Endothelial cell (in vitro differentiated cells): ENCODE measurements at places on chromosomes 6 and 20.

- no peak overlapping the region for H3K4me3 ChIP-seq
- DNase-seq, result no peak
- peaks cover 8% of the 10 kb centered on the region for H3K27me3 ChIP-seq
Measured at GRCh38 chr6:158358450-158359077, 46.3 kb downstream of the TULP4 start.

- DNase-seq, result no peak
- H3K27me3 ChIP-seq, result no peaks in the 10 kb centered on the region
- no peaks in the 10 kb centered on the region for H3K4me1 ChIP-seq
Measured at GRCh38 chr6:153698637-153699036, 340.4 kb upstream of the OPRM1 start.

- H3K27ac ChIP-seq, result no peak overlapping the region
- no peaks in the 10 kb centered on the region for H3K27me3 ChIP-seq
Measured at GRCh38 chr20:13340088-13340487, 119.0 kb downstream of the ISM1 start.

- H3K27ac ChIP-seq, result no peak overlapping the region
- peaks cover 3% of the 10 kb centered on the region for H3K27me3 ChIP-seq
- no peaks in the 10 kb centered on the region for H3K36me3 ChIP-seq
- no peak for DNase-seq
Measured at GRCh38 chr6:169075915-169076654, 177.6 kb downstream of the THBS2 start.

DNA sequence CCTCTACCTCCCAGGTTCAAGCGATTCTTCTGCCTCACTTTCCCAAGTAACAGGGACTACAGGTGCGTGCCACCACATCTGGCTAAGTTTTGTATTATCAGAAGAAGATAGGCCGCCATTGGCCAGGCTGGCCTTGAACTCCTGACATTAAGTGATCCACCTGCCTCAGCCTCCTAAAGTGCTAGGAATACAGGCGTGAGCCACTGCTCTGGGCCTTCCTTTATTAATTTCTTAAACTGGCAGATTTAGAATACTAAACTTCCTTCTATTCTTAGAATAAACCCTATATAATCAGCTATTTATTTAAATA lies 86.6 kb downstream of the HFE start:
- no peaks in the 10 kb centered on the region for H3K36me3 ChIP-seq
- no peak for DNase-seq
- H3K27ac ChIP-seq, result no peak overlapping the region
- peaks cover 11% of the 10 kb centered on the region for H3K4me1 ChIP-seq

- no peak overlapping the region for H3K27ac ChIP-seq
- H3K36me3 ChIP-seq, result no peaks in the 10 kb centered on the region
- H3K4me3 ChIP-seq, result no peak overlapping the region
- H3K4me1 ChIP-seq, result no peaks in the 10 kb centered on the region
- no peaks in the 10 kb centered on the region for H3K27me3 ChIP-seq
Measured at GRCh38 chr20:15139522-15139921, 802.1 kb upstream of the FLRT3 start.

- no peaks in the 10 kb centered on the region for H3K27me3 ChIP-seq
- no peaks in the 10 kb centered on the region for H3K36me3 ChIP-seq
- H3K27ac ChIP-seq, result no peak overlapping the region
- no peak for DNase-seq
- H3K4me3 ChIP-seq, result no peak overlapping the region
Measured at GRCh38 chr6:133399426-133399825, 158.3 kb downstream of the EYA4 start.

GRCh38 chr6:138692058-138692977 lies 81.3 kb upstream of the CCDC28A start:
- DNase-seq, result peak; percentile 86
- H3K4me1 ChIP-seq, result peaks cover 21% of the 10 kb centered on the region
- peak overlapping the region; percentile 95 for H3K4me3 ChIP-seq
- H3K27me3 ChIP-seq, result peaks cover 11% of the 10 kb centered on the region
- H3K27ac ChIP-seq, result peak overlapping the region; percentile 59

GRCh38 chr6:170287371-170287876 lies 3.5 kb downstream of the DLL1 start:
- peak overlapping the region; percentile 94 for H3K4me3 ChIP-seq
- peaks cover 40% of the 10 kb centered on the region for H3K4me1 ChIP-seq
- H3K27me3 ChIP-seq, result peaks cover 23% of the 10 kb centered on the region
- H3K36me3 ChIP-seq, result peaks cover 44% of the 10 kb centered on the region

- H3K27me3 ChIP-seq, result peaks cover 11% of the 10 kb centered on the region
- H3K27ac ChIP-seq, result no peak overlapping the region
- H3K4me1 ChIP-seq, result peaks cover 16% of the 10 kb centered on the region
- H3K4me3 ChIP-seq, result peak overlapping the region; percentile 27
- H3K36me3 ChIP-seq, result peaks cover 8% of the 10 kb centered on the region
Measured at GRCh38 chr6:166344240-166344639, 1.9 kb upstream of the SFT2D1 start.

- no peaks in the 10 kb centered on the region for H3K36me3 ChIP-seq
- no peak overlapping the region for H3K4me3 ChIP-seq
- DNase-seq, result no peak
- no peak overlapping the region for H3K27ac ChIP-seq
Measured at GRCh38 chr20:49432550-49432949, 49.9 kb downstream of the KCNB1 start.

GRCh38 chr6:123997223-123997622 lies 193.6 kb downstream of the NKAIN2 start:
- no peak for DNase-seq
- no peaks in the 10 kb centered on the region for H3K36me3 ChIP-seq
- no peak overlapping the region for H3K4me3 ChIP-seq
- H3K27me3 ChIP-seq, result no peaks in the 10 kb centered on the region
- H3K27ac ChIP-seq, result no peak overlapping the region

DNA sequence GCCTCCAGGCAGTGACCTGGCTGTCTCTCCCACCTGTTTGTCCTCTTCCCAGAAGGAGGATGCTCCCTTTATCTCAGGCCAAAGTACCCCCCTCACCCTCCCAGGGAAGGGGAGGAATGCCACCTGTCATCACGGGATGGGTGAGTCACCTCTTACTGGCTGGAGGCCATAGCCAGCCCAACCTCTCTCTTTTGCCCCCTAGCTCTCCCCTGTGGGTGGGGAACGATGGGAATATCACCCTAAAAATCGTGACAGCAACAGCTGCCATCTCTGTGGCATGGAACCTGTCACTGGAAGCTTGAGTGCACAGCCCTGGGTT lies 137.5 kb upstream of the PTPN1 start:
- H3K27me3 ChIP-seq, result peaks cover 6% of the 10 kb centered on the region
- no peak overlapping the region for H3K4me3 ChIP-seq
- H3K27ac ChIP-seq, result no peak overlapping the region
- no peaks in the 10 kb centered on the region for H3K36me3 ChIP-seq

DNA sequence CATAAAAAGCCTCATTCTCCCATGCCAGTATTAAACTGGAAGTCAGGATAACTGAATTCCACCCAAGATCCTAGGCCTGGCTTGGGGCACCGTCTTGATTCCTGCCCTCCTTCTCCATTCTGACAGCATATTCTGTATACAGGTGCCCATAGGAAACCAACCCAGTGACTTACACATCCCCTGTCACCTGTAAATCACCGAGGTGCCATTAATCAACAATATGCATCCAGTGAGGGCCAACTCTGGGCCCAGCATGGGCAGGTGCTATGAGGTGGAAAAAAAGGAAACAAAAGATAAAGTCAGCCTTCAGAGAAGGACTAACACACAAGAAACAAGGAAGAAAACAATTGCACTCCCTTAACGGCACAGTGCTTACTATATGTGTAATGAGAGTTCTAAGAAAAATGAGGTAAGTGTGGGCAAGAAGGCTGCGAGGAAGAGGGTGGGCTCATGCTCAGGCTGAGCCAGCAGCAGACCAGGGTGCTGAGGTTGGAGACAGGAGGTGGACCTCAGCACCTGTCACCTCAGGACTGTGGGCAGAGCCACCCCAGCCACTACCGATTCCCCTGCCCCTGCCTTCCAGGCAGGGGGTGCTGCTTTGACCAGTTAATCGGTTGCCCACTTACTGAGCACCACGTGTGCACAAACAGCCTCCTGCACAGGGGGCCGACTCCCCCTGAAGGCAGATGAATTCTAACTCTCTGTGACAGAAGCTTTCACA lies 105.9 kb downstream of the TRERF1 start:
- H3K36me3 ChIP-seq, result no peaks in the 10 kb centered on the region
- H3K27ac ChIP-seq, result no peak overlapping the region
- H3K4me1 ChIP-seq, result peaks cover 5% of the 10 kb centered on the region

- no peaks in the 10 kb centered on the region for H3K36me3 ChIP-seq
- peaks cover 8% of the 10 kb centered on the region for H3K4me1 ChIP-seq
- H3K27ac ChIP-seq, result no peak overlapping the region
- peaks cover 5% of the 10 kb centered on the region for H3K27me3 ChIP-seq
- H3K4me3 ChIP-seq, result no peak overlapping the region
Measured at GRCh38 chr6:44332585-44332984, 9.9 kb upstream of the SPATS1 start.

DNA sequence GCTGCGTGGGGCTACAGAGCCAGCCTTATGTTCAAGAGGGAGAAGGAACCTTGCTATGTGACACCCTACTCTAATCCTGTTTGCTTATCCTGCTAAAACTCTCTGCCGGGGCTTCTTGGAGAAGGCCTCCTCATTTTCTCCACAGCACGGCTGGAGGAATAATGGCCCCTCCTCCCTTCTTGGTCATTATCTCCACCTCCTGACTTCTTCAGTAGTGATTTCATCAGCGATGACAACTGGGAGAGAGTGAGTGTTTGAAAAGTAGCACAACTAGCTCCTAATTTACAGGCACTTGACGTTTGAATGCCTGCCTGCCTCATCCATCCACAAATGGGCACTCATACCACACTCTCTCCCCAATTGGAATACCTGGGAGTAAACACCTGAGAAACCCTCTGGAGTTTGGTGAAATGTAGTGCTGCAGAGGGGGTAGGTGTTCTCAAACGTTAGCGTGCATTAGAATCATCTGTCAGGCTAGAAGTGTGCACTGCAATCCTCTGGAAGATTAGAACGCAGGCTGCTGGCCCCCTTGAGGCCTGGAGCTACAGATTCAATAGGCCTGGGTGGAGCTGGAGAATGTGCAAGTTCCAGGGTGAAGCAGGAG lies 148.5 kb downstream of the FOXC1 start:
- H3K36me3 ChIP-seq, result no peaks in the 10 kb centered on the region
- H3K27me3 ChIP-seq, result peaks cover 4% of the 10 kb centered on the region
- DNase-seq, result no peak

- no peaks in the 10 kb centered on the region for H3K36me3 ChIP-seq
- no peak overlapping the region for H3K27ac ChIP-seq
- H3K4me3 ChIP-seq, result no peak overlapping the region
- no peaks in the 10 kb centered on the region for H3K27me3 ChIP-seq
- DNase-seq, result no peak
Measured at GRCh38 chr6:127886603-127887002, 14.3 kb downstream of the THEMIS start.

DNA sequence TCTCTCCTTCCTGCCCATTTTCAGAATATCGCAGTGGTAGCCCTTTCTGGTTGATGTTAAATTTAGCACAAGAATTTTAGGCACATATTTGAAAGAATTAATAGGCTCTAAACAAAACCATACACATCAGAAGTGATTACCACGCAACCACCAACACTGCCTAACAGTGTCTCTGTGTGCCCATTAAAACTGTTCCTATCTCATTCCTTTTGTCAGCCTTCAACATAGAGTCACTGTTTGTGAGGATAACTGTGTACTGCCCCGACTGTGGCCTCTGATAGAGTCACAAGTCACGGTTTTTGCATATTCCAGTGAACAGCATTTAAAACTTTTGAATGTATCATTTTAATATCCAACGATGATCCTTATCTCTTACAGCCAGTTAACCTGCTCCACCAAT lies 116.8 kb upstream of the TNFAIP3 start:
- no peak overlapping the region for H3K4me3 ChIP-seq
- no peak for DNase-seq
- no peaks in the 10 kb centered on the region for H3K36me3 ChIP-seq
- peaks cover 13% of the 10 kb centered on the region for H3K4me1 ChIP-seq
- no peak overlapping the region for H3K27ac ChIP-seq

DNA sequence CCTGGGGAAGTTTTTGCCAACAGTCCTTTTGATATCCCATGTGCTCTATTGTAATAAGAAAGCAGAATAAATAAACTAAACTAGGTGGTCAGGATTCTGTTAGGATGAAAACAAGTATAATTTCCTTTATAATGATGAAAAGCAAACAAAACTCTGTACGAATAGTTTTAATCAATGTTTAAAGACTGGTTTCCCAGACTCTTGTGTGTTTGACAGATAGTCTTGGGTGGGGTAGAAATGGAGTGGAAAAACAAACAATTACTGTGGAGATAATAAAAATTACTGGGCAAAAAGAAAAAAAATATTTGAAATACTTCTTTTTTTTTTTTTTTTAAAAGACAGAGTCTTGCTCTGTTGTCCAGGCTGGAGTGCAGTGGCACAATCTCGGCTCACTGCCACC lies 152.1 kb upstream of the FLRT3 start:
- DNase-seq, result no peak
- no peak overlapping the region for H3K27ac ChIP-seq
- no peaks in the 10 kb centered on the region for H3K4me1 ChIP-seq

DNA sequence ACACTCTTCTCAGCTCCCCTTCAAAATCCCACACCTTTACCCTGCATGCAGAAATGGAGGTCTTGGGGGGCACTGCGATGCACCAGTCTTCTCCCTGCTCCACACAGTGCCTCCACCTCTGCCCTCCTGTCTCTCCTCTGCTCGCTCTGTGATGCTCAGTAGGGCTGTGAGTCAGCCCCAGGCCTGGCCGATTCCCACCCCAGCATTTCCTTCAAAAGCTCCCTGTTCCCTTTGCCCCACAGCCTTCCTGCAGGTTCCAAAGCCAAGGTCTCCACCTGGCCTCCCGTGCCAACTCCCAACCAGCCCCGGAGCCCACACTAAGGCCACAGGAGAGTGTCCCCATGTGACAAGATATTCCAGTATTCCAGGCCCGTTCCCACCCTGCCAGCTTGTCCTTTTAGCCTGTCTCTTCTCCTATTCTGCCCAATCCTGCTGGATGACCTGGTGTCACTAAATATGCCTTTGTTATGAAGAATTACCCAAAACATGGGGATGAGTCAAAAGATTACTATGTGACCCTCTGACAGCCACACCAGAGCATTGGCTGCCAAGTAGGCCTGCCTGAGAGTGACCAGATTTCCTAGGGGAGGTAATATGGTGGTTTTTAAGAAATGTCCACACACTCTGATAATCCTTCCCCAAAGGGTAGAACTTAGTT lies 118.9 kb upstream of the NXT1 start:
- no peak for DNase-seq
- peaks cover 12% of the 10 kb centered on the region for H3K4me1 ChIP-seq
- no peaks in the 10 kb centered on the region for H3K36me3 ChIP-seq
- peaks cover 4% of the 10 kb centered on the region for H3K27me3 ChIP-seq
- no peak overlapping the region for H3K4me3 ChIP-seq
- no peak overlapping the region for H3K27ac ChIP-seq

DNA sequence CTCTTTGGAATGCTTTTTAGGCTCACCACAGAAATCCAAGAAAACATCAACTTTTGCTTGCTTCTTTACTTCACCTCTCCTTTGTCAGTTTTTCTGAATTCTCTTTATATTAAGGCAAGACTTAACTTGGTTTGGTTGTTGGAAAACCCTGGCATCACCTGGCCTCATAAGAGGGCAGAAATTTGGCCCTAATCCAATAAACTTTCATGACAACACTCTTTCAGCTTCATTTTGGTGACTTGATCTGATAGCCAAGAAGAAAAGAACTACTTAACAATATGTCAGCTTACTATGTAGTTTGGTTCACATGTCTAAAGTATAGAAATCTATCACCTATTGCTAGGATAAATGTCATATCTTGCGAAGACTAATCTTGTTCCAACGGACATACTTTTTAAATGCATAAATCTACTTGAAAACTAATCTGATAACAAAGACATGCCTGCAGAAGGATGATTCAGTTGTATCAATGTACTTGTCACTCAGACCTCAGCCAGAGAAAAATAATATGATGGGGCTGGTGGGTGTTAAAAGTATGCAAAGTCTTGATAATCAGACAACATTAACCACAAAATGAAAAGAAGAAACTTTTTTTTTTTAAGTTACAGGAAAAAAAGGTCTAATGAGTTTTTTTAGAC lies 19.3 kb upstream of the HBS1L start:
- peaks cover 20% of the 10 kb centered on the region for H3K4me1 ChIP-seq
- H3K27ac ChIP-seq, result no peak overlapping the region
- H3K4me3 ChIP-seq, result no peak overlapping the region
- H3K36me3 ChIP-seq, result no peaks in the 10 kb centered on the region
- DNase-seq, result no peak
- H3K27me3 ChIP-seq, result no peaks in the 10 kb centered on the region
